Activated T-helper 2 cell treated with anti-CD3 and anti-CD28 coated beads, Interferon-gamma antibody, Interleukin-2, Interleukin-4, amounts not matched to agents 10 μg/mL and 5 μg/mL and 100 μg/mL, durations not matched to agents 14 hours and 24 hours and 36 hours (primary cell): ENCODE measurements at places on chromosomes 5 and 9. TPM values are rescaled to one million over a fixed set of nuclear protein-coding genes. Genes with fewer than 3 reads are reported as not detected.

The ZDHHC11 gene
- total RNA-seq = 10.5 and 11.9 TPM in 2 replicates

The PLCXD3 gene
- not detected in 2 replicates for total RNA-seq

GRCh38 chr9:95854386-95855020 lies 21.0 kb upstream of the ERCC6L2 start:
- H3K27ac ChIP-seq = no peak overlapping the region
- H3K4me3 ChIP-seq = no peak overlapping the region
- no peaks in the 10 kb centered on the region for H3K27me3 ChIP-seq
- no peak for DNase-seq
- peaks cover 25% of the 10 kb centered on the region for H3K36me3 ChIP-seq

- H3K4me3 ChIP-seq = no peak overlapping the region
- H3K27ac ChIP-seq = no peak overlapping the region
- no peaks in the 10 kb centered on the region for H3K27me3 ChIP-seq
Measured at GRCh38 chr9:127707766-127708165, 978 bp downstream of the CFAP157 start.
